Activated T-cell treated with anti-CD3 and anti-CD28 coated beads, Interleukin-2, amount 50 U/mL, for 4 hours (primary cell): ENCODE measurements at places on chromosomes 12 and 14. TPM values are rescaled to one million over a fixed set of nuclear protein-coding genes. Genes with fewer than 3 reads are reported as not detected.

RPL10L gene
- not detected for total RNA-seq

PLCZ1 gene
- not detected for total RNA-seq

LRRC43 gene
- 0.28 TPM for total RNA-seq

ANKRD33 gene
- total RNA-seq = not detected

PPP2R5E gene
- 51.1 TPM for total RNA-seq

SDSL gene
- 0.46 TPM for total RNA-seq

CRACR2A gene
- total RNA-seq = 46.2 TPM

TMEM229B gene
- total RNA-seq = 3.5 TPM

NOC4L gene
- 89.0 TPM for total RNA-seq

LMNTD1 gene
- total RNA-seq = not detected

MEG3 gene
- 1.1 TPM for total RNA-seq

PRB2 gene
- total RNA-seq = not detected

ALDH1L2 gene
- 0.81 TPM for total RNA-seq

OASL gene
- 8.8 TPM for total RNA-seq

FOXG1 gene
- total RNA-seq = not detected

MUCL1 gene
- total RNA-seq = 0.63 TPM

RAPGEF3 gene
- total RNA-seq = 0.55 TPM

SSTR1 gene
- not detected for total RNA-seq

SLC10A1 gene
- not detected for total RNA-seq

CEBPE gene
- not detected for total RNA-seq

RDH16 gene
- 0.16 TPM for total RNA-seq

PRPF40B gene
- total RNA-seq = 10.9 TPM

CNPY2 gene
- 174 TPM for total RNA-seq

KRT2 gene
- not detected for total RNA-seq

AHNAK2 gene
- under 0.01 TPM for total RNA-seq

KRT80 gene
- total RNA-seq = not detected

MYRFL gene
- total RNA-seq = not detected

TEX22 gene
- total RNA-seq = 1.7 TPM

TCL1A gene
- total RNA-seq = 0.32 TPM

SCARB1 gene
- 23.4 TPM for total RNA-seq

PLA2G1B gene
- total RNA-seq = 0.79 TPM

HAL gene
- 1.3 TPM for total RNA-seq

KERA gene
- not detected for total RNA-seq

NUAK1 gene
- not detected for total RNA-seq

AMDHD1 gene
- 0.95 TPM for total RNA-seq

TPPP2 gene
- total RNA-seq = not detected

TMCC3 gene
- 0.10 TPM for total RNA-seq

OVCH1 gene
- total RNA-seq = not detected

GLS2 gene
- total RNA-seq = 4.2 TPM

APOLD1 gene
- 1.6 TPM for total RNA-seq

CIDEB gene
- total RNA-seq = 6.5 TPM

KRT7 gene
- total RNA-seq = 1.5 TPM

KRR1 gene
- total RNA-seq = 152 TPM
